ENCODE measurements at places on chromosomes 3 and 15.

- peak; percentile 48 for DNase-seq
Observed at GRCh38 chr15:66603301-66604179, 37.7 kb upstream of the LCTL start.

DNA sequence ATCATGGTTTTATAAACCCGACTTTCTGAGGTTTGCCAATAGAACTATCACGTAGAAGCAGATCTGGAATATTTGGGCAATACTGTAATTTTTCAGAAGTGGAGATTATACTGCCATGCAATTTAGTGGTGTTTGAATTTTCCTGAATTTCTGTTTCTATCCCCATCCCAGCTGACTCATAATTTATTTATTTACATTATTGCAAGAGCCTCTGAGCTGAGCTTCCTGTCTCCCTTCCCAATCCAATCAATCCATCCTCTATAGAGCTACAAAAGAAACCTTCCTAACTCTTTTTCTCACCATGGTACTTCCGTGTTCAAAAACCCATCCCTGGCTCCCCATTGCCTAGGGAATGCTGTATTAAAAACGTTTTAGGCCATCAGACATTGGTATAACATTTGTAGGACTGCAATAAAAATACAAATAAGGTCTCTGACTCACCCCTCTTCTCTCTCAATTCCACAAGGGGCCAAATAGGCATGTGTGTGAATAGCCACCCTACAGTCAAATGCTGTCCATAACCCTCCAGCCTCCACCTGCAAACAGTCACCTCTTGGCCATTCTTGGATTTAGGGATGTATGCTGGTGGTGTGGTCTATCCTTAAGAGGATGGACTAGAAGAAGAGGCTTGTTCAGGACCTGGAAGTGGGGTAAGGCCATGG lies 190.7 kb downstream of the CD47 start:
- peak; percentile 31 for DNase-seq

DNA sequence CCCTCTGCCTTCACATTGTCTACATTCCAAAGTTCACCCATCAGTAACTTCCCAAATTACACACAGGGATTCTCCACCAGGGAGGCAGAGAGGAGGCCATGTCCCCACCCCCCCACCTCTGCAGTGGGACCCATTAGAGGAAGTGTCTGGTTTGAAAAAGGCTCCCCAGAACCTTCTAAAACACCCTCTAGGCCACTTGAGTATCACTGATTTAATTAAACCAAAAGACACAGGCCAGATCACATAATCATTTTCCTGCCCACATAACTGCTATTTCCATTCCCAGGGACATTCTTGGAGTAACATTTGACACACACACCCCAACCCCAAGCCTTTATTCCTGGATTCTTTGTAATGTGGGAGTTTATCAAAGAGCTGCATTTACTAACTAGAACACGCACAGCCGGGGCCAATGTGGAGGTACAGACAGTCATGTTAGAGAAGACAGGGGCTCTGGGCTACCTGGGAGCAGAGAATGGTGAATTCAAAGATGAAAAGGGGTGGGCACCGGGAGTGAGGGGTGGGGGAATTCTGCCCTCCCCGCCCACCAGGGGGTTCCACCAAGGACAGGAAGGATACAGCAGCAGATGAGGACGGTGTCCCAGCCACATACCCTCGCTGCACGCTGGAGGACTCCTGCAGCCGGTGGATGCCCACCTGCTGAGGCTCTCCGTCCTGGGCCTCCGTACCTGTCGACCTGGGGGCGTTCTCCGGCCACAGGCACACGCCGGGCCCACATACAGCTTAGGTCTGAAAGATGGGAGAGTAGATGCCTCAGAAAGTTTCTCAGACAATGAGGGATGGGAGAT lies 201.4 kb upstream of the CTNNB1 start:
- DNase-seq: no peak

DNA sequence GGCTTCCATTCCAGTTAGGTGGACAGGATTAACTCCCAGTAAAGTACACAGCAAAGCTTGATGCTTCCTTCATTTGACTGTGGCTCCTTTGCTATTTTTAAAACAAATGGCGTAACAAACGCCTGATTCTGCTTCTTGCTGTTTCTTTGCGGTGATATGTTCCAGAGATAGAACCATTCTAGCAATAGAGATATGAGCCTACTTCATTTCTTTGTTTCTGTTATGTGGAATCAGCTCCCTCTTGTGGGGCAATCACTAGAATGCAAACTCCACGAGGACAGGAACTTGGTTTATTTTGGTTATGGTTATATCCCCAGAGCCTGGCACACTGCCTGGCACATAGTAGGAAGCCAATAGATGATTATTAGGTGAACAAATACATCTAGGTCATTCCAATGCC lies 122.6 kb upstream of the SLC6A11 start:
- no peak for DNase-seq

GRCh38 chr15:72800833-72801481 lies 17.4 kb upstream of the ADPGK start:
- no peak for DNase-seq

GRCh38 chr15:41233367-41233771 lies 2.3 kb downstream of the CHP1 start:
- DNase-seq: peak; percentile 70

GRCh38 chr3:117696851-117697407 lies 987.4 kb downstream of the TUSC7 start:
- no peak for DNase-seq

- DNase-seq: no peak
Observed at GRCh38 chr3:5607581-5607980, 420.1 kb downstream of the EDEM1 start.

GRCh38 chr15:101156509-101157159 lies 95.2 kb downstream of the CHSY1 start:
- DNase-seq: peak; percentile 66

GRCh38 chr15:51077221-51078153 lies 17.2 kb downstream of the TNFAIP8L3 start:
- peak; percentile 89 for DNase-seq

DNA sequence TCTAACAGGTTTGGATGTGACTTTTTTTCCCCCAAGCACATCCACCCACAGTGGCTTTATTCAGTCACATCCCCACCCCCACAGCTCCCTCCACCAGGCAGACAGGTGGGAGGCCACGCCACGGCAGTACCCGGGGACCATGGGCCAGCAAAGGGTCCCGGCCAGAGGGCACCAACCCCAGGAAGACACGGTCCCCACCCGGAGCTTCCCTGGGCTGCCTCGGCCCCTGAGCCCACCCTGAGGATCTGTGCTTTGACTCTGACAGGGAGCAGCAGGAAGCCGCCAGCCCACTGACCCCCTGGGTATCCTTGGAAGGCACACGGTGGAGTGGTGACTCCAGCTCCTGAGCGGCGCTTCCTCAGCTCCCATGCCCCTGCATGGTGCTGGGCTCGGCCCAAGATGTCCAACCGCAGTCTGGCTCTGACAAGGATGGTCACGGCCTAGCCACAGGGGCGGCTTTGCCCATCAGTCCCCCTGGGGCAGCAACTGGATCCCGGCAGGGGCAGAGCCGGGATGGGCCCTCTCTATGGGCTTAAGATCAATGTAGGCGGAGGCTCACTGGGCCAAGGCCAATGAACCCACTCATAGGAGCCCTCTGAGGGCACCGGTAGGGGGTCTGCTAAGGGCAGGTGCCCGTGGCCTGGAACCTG lies 66.2 kb upstream of the TTBK2 start:
- no peak for DNase-seq

DNA sequence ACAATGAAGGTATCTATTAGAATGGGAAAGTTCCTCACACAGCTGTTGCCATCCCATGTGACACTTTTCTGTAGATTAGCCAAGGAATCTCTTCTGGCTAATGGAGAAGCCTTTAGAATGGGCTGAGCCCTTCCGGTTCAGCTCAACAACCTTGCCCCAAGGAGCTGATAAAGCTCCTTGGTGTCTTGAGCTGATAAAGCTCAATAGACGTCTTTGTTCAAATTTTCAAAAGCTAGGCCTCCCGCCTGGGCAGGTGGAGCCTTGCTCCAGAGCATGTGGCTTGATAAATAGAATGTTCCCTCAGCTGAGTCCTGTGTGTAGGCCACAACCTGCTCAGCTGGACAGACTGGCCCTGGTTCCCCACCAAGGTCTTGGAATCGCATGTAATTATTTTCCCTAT lies 7.2 kb upstream of the BNIP2 start:
- DNase-seq: no peak

DNA sequence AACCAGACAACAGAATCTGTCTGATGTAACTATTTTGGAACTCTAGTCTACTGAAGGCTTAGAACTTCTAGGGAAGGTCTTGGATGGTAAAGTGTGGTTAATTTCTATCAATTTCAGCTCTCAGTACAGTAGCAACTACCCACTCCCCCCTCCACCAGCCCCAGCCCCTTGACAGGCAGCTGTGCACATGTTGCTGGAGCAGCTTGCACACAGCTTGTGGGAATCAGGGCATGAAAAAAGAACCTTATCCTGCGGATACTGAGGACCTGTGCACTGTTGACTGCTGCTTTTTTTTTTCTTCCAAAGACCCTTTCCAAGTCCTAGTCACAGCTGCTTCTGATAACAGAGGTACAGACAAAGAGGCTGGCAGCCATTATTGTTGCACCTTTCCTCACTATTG lies 81.5 kb upstream of the UBP1 start:
- DNase-seq: no peak

GRCh38 chr15:27486683-27487647 lies 516.0 kb downstream of the GABRG3 start:
- peak; percentile 30 for DNase-seq

All from astrocyte of the spinal cord (primary cell).